NCI-H460 (cell line): ENCODE measurements at places on chromosomes 2 and 18.

- no peak for DNase-seq
Measured at GRCh38 chr2:68789603-68790002, 55.0 kb downstream of the ARHGAP25 start.

DNA sequence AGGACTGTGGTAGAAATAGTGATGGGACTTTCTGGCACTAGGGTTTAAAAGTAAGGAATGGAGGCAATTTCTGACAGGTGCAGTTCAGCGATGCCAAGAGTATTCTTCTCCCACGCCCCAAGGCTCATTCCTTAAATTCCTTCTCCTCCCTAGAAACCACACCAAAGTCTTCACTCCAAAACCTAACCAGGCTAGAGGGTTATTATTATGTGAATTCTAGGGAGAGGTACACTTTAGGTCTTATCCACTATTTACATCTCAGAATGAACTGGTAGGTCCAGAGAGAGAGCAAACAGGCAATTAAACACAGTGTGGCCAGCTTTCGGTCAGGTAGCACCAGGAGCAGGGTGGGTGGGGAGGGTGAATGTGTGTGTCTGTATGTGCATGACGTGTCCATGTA, 11.4 kb downstream of the IL1F10 start:
- no peak for DNase-seq

GRCh38 chr2:44100351-44100750, 68.3 kb upstream of the PPM1B start:
- no peak for DNase-seq

DNA sequence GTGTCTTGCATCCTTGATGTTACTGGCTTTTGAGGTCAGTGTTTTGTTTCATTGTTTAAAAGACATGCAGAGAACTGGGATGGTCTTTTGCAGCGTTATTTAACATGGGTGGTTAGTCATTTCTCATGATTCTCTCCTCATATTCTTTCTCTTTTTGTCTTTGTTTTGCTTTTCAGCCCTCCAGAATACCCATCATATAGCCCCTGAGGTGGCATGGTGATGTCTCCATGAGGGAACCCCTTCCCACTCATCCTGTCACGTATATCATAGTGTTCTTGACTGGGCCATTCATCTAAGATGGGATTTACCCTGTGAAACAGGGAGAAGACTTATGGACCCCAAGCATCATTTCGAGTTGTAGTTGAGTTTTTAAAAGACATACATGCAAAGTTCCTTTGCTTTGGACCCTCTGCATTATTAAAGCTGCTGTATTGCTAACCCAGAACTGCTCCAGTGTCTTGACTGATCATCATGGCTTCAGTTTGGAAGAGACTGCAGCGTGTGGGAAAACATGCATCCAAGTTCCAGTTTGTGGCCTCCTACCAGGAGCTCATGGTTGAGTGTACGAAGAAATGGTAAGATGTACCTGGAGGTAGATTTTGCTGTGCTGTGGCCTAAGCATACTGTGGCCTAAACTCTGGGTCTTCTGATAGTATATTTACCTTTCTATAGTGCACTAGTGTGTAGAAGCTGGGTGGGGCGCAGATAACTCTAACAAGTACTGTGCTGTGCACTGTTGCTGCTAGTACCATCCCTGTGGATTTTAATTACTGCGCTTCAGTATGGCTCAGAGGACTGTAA, 1.4 kb downstream of the EHBP1 start:
- no peak for DNase-seq

DNA sequence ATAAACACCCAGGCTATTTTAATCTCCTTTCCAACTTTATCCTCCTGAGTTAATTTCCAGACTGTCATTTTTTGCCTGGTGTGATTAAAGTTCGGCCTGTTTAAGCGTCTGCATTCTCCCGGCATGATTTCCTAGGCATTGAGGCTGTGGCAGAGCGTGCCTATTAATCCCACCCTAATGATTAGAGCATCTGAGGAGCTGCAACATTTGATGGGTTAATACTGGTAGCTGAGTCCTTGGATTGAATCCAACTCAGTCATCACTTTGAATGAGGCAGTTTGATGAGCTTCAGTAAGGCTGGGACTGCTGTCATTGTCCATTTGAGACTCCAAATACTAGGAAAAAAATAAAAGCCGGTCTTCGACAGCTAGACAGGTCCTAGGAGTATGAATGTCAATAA, 882.5 kb downstream of the SLC4A3 start:
- no peak for DNase-seq

DNA sequence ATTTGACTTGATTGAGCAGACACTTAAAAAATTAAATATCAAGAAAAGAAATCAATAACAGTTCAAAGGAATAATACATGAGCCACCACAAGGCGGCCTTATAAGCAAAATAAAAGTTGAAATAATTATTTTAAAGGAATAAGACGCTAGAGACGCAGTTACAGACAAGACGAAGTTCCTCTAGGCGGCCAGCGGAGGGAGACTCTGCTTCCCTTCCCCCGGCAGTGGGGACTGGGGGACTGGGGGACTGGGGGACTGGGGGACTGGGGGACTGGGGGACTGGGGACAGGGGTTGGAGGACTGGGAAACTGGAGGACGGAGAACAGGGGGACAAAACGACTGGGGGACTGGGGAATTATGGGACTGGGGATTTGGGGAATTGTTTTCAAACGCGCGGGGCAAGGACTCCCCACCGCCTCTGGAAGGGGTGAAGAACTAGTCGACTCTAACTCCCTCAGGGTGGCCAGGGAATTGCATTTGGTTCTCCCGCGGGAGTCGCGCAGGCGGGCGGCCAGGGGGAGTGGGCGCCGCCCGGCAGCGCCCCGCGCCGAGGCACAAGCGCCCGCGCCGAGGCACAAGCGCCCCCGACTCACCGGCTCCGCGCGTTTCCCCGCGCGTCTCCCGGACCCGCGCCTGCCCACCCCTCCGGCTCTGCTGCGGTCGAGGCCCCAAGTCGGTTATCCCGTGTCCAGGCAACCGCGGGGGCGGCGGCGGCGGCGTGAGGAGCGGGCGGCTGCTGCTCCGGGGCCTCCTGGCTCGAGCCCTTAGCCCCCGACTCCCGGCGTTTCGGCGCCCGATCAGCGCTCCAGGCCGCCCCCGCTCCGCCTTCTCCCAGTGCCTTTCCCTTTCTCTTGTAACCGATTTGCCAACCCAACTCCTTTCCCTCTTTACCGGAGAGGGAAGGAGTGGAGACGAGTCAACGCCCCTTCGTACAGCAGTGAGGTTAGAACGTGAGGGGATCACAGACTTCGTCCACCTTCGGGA, at the start of gene CCDC178:
TSS of gene CCDC178 (minus strand) at position 662 of the 984 bp plus-strand sequence. CDS start 28,633 bp downstream, outside the sequence.
- DNase-seq = peak; percentile 32

GRCh38 chr2:19893520-19894133, 8.2 kb downstream of the TTC32 start:
- no peak for DNase-seq

DNA sequence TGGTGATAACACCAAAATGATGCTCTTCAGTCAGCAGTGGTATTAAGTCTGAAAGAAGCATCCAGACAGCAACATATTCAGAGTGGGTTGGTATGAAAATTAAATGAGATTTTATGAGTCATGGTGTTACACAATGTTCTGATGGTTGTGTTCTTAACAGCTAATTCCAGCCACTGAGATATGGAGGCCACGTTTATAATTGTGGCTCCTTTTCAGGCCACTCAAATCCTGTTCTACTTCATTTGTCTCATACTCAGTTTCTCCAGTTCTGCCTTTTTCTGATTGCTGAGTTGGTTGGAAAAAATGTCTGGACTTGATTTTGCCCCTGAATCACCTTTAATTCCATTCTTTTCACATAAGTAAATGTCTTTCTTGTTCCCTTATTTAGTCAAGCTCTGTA, 162.7 kb upstream of the COL3A1 start:
- no peak for DNase-seq

GRCh38 chr2:205763708-205764211, 81.5 kb downstream of the NRP2 start:
- peak; percentile 3 for DNase-seq

DNA sequence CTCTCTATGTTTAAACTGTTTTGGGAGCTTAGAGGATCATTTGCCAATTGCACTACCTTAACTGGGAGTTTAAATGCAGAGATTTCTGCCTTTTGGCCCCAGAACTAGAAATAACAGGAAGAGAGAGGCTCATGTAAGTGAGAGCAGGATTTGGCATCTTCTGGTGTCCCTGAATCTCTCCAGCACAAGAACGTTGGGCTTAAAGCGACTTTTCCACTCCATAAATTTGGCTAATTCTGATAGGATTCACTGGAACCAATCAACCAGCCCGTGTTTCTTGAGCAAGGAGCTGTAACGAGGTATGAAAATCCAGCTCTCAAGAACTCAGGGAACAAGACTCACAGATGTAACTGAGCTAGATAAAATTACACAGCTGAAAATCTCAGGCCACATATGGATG, 181.0 kb downstream of the C1D start:
- no peak for DNase-seq

DNA sequence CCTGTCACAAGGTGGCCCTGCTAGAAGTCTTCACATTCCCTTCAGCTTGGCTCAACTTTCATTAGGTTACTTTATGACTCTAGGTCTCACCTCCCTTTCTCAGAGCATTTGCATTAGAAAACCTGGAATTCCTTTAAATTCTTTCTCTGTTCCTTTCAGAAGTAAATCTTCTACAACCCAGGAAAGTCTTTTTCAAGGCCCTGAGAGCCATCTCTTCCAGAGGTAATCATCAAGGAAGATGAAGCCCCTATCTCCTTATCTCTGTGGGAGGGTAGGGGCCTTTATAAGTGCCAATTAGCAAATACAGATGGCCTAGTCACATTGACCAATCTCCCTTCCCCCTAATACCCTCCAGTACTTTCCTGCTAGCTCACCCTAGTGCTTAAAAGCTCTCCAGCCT, 848.0 kb upstream of the FAM98A start:
- no peak for DNase-seq

DNA sequence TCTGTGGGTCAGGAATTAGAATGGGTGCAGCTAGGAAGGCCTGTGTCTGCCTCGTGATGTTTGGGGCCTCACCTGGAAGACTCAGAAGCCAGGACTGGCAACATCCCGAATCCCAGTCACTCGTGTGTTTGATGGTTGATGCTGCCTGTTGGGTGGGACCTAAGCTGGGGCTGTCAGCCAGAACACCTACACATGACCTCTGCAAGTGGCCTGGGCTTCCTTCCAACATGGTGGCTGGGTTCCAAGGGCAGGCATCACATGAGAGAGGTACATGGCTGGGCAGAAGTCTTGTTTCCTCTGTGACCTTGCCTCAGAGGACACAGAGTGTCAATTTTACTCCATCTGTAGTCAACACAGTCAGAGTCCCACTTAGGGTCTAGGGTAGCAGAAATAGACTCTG, 177.8 kb downstream of the GBX2 start:
- no peak for DNase-seq

DNA sequence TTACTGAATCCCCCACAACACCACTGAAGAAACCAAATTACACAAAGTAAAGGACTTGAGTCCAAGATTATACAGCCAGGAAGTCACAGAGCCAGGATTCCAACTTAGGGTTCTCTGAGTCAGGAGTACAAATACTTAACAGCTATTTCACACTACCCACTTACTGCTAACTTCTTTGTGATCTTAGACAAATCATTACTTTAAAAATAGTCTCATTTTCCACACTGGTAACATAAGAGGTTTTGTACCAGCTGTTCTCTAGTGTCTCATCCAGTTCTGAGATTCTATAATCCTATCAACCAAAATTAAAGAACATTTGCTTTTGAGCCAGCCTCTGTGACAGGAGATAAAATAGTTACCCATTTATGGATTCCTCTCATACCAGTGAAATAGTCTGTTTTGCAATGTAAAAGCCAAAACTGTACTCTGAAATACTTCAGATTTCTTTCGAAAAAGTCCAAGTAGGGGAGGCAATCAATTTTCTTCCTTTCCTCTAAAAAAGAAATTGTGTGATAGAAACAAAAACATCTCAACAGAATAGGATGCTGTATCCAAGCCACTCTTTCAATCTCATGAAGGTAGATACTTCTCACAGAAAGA, 157.6 kb downstream of the LRATD1 start:
- DNase-seq = no peak

- no peak for DNase-seq
Measured at GRCh38 chr2:239671916-239672849, 271.4 kb upstream of the HDAC4 start.

- DNase-seq = no peak
Measured at GRCh38 chr2:47079515-47080412, 75.3 kb downstream of the STPG4 start.

GRCh38 chr18:58860747-58861231, 3.9 kb upstream of the ZNF532 start:
- no peak for DNase-seq

GRCh38 chr18:10482985-10483949, 28.8 kb downstream of the APCDD1 start:
- DNase-seq = no peak

DNA sequence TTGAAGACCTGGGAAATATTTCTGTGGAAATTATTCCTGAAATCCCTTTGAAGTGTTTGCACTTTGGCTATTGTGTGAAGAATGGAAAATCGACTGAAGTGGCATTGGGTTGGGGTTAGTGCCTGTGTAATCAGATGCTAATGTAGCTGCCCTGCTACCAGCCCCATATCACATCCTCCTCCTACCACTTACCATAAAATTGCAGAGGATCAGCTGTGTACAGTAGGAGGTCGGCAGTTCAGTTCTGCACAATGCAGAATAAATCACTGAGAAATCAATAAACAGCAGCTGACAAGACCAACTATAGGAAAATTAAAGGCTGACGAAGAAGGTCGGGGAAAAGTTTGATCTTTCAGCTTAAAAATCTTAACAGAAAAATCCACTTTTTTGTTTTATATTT, 440.9 kb downstream of the PTPRM start:
- DNase-seq = no peak

- no peak for DNase-seq
Measured at GRCh38 chr2:236859908-236860307, 225.8 kb upstream of the COPS8 start.

- DNase-seq = no peak
Measured at GRCh38 chr18:24536326-24536725, 75.9 kb downstream of the HRH4 start.

GRCh38 chr2:233349005-233349998, 5.0 kb upstream of the DGKD start:
- DNase-seq = no peak

GRCh38 chr2:145067549-145068030, 547.7 kb upstream of the ZEB2 start:
- peak; percentile 92 for DNase-seq

- DNase-seq = no peak
Measured at GRCh38 chr2:12440731-12441130, 276.0 kb upstream of the TRIB2 start.
